ENCODE measurements at places on chromosomes 1 and 21.

GRCh38 chr1:155974208-155975115 lies 3.9 kb downstream of the ARHGEF2 start:
- DNase-seq: no peak

DNA sequence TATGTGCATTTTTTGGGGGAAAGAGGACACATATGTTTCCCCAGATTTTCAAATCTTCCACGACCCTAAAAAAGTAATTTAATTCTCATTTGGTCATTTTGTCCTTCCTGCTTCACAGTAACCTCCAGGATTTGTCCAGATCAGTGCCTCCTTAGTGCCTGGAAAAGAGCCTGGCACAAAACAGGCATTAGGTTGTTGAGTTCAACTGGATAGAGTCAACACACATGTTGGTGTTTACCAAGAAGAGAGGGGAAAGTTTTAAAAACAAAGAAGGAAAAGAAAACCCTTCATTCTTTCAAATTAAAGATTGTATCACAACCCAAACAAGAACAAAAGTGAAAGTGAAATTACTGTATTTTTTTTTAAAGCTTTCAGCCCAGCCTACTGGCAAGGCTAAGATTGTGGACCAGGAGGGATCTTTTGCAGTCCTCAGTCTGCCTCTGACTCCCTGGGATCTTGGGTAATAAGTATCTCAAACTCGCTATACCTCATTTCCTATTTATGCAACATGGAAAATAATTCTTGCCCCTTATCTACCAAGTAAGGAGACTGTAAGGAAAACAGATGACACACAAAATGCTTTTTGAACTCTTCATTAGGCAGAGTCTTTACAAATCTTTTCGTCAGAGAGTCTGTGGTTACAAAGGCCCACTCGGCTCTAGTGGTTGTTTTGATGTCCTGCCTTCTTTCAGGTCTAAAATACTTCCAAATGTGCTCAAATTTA lies 57.8 kb downstream of the ZNF281 start:
- DNase-seq: no peak

DNA sequence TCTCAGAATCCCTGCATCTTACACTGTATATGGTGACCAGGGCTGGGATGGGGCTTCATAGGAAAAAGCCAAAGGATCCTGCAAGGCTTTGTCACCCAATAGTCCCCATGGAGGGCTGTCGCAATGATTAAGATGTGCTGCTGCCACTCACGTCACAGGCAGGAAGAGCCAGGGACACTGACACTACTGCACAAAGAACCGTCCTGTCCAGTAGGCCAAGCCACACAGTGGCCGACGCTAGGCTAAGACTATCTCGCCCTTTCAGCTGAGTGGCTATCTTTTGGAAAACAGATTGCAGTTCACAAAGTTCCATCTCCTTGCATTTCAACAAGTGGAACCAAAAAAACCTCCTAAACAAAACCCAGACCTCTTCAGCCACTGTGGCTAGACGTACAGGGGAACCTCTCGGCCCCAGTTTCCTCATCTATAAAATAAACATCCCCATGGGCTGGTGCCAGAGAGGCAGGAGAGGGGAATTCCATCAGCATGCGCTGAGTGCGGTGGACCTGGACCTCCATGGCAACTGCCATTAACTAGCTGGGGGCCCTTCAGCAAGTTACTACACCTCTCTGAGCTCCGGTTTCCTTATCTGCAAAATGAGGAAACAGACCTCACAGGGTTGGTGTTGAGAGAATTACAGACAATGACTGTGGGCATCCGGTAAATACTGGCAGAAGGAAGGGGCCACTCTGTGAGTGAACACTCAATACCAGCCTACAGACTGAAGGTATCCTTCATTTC lies 8.7 kb downstream of the CAPZB start:
- no peak for DNase-seq

DNA sequence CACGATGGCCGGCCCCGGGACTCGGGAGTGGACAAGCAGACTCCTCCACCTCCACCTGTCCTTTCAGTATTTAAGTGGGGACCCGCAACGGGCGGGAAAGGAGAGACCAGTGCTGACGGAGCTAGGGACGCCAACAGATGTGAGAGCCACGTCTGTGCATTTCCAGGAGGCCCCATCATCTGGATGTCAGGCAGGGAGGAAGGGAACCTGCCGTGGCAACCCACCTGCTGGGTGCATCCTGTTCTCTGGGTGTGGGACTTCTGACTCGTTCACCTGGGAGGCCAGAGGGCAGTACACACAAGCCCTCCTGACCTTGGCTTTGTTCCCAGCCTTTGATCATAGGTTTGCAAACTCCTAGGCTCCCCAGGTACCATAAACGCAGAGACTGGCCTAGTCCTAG lies 5.6 kb upstream of the PCBP3 start:
- no peak for DNase-seq

DNA sequence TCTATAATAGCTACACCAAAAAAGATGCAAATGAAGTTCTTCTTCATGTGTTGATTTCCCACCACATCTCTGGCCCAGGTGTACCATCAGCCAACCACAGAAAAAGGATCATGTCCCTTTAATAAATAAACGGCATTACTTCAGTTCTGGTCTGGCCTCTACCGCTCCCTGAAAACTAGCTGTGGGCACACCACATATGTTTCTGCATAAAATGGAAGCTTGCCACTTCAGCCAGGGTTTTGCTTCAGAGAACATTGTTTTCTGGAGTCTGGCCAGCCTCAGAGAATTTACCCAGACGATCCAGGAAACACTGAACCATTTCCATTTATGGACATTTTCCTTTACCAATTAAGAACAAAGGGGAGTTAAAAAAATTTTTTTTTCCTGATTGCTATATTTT lies 5.8 kb upstream of the LAMC2 start:
- no peak for DNase-seq

DNA sequence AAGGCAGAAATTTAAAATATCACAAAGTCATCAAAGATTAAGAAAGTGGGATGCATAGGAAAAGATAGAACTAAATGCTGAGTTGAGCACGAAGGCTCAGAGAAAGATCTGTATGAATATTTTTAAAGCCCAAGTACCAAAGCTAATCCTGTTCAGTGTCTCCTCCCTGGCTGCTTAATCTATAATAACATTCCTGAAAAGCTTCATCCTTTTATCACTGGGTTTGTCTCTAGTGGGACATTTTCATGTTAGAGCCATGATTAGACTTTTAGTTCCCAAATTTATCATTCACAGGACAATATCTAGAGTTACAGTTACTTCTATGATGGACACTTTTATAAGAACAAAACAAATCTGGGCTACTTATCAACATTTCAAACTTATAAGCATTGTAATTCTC lies 38.6 kb downstream of the TNFSF18 start:
- no peak for DNase-seq

DNA sequence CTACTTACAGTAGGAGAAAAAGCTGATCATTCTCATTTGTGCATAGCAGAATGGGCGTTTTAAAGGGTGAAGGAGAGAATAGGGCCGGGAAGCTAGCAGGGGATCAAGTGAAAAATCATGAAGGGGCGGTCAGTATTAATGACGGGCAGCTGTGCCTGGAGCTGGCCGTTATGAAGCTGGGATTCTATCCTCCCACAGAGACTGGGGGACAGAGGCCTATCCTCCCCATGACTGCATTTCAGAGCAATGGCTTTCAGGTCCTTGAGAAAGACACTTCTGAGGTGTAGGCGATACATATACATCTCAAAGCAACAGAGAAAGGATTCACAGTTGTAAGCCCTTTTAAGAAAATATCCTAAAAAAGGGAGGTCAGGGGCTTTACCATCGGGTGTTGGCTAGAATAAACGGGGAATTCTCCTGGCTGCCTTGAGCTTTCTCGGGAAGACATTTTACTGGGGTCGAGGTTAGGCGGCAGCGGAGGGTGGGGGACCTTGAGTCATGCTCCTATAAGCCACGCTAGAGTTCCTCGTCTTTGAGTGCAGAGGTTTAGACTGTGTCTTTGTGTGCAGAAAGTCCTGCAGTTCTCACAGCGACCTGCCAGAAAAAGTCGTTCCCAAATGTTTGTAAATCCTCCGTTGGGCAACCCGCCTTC lies 559 bp upstream of the MTARC2 start:
- DNase-seq: no peak

GRCh38 chr1:224523676-224524075 lies 89.1 kb upstream of the WDR26 start:
- DNase-seq: no peak

DNA sequence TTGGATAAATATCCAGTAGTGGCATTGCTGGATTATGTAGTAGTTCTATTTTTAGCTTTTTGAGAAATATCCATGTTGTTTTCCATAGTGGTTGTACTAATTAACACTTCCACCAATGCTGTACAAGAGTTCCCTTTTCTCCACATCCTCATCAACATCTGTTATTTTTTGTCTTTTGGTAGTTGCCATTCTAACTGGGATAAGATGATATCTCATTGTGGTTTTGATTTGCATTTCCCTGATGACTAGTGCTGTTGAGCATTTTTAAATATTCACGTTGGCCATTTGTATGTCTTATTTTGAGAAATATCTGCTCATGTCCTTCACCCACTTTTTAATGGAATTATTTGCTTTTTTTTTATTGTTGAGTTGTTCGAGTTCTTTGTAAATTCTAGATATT lies 183.9 kb downstream of the PTPRU start:
- DNase-seq: no peak

- no peak for DNase-seq
These were observed 32.4 kb downstream of the COA6 start for GRCh38 chr1:234405676-234406075.

DNA sequence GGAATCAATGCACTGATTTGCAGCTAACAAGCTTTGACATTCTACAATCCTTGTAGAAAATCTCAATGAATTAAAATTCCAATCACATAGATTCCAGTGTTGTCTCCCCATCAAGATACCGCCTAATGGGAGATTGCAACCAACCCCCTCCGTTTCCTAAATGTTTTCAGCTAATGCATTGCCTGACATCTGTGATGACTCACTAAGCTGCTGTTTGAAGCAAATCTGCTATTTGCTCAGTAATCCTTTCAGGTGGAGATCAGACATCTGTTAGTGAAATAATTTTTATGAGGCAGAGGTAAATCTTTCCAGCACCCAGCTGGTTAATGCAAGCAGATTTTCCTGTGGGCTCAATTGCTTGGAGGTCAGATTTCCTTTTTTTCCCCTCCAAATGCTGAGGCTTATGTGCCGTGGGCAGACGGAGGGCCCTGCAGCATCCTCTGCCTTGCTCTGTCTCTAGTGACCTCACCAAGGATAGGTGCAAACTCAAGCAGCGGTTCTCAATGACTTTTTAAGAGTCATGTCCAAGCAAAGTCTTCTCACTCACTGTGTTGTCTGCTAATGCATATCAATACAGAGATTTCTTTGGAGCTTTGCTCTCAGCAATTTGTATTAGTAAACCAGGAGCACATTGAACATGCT lies 91.1 kb upstream of the RAB3GAP2 start:
- DNase-seq: no peak

- DNase-seq: peak; percentile 22
These were observed 30.9 kb downstream of the PROX1 start for GRCh38 chr1:214018386-214019268.

DNA sequence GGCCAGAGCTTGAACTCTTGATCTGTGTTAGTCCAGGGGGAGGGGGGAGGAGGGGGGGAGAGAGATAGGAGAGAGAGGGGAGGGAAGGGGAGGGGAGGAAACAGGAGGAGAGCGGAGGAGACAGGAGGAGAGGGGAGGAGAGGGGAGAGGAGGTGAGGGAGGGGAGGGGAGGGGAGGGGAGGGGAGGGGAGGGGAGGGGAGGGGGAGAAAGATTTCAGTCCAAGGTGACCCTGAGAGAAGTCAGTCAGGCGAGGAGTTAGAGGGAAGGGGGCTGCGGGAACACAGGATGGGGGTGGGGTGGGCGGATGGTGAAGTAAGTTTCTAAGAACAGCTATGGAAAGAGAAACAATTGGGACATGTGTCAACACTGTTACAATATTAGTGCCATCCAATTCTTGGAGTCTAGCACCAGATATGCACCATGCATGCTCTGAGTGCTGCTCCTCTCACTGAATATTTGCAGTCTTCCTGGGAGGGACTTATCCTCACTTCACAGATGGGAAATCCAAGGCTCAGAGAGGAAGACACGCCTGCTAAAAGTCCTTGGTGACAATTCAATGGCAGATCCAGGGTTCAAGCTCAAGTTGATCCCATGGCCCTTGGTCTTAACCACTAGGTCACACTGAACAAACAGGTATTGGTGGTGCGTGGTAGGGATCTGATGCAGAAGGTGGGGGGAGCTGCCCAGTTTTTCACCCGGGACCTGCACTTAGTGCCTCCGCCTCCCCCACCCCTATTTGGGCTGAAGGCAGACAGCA lies 42.5 kb upstream of the ECE1 start:
- DNase-seq: no peak

GRCh38 chr1:208336137-208336518 lies 91.9 kb upstream of the PLXNA2 start:
- no peak for DNase-seq

GRCh38 chr1:24503870-24504523 lies 1.4 kb downstream of the RCAN3 start:
- DNase-seq: no peak

DNA sequence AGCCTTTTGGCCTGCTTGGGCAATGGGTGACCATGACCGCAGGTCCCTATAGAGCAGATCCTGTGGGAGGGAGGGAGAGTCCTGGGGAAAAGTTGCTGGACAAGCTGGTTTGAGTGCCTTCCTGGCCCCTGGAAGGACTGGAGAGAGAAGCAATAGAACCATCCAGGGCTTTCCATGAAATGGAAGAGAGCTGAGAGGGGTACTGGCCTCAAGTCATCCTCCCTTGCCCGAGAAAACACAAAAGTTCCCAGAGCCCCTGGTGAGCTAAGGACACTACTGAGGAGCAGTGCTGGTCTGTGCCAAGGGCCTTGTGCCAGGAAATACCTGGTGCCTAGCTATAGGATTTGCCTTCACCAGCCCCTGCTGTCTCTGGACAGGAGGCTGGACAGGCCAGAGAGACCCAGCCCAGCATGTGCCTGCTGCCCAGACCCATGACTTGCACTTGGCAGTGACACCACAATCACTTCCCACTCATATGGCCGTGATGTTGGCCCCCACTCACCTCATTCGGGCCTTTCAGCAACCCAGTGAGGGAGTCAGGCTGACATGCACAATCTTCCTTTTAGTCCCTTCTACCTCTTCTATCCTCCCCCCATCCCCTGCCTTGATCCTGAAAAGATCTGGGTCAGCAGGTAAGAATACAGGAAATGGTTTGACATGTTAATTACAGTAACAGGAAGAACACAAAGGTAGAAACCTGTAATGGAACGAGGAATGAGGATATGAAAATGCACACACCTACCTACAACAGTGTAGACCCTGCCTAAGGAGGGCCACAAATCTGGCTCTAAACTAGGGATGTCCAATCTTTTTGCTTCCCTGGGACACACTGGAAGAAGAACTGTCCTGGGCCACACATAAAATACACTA lies 7.0 kb downstream of the SH3BP5L start:
- no peak for DNase-seq

DNA sequence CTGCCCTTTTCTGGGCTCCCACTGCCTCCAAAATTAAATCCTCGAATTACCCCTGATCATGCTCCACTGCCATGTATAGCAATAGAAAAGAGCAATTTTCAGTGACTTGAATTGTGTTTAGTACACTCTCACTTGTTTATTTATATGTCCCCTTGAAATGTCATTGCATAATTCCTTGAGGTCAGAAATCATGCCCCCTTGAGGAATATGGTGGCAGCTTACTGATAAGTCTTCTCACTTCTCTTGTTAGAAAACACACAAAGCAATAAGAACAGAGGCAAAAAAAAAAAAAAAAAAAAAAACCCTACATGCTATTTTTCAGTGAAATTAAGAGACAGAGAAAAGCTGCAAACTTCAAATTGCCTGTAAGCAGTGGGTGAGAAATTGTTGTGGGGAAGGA lies 37.5 kb downstream of the GPR88 start:
- no peak for DNase-seq

- DNase-seq: no peak
These were observed 69.6 kb upstream of the CCDC190 start for GRCh38 chr1:162930532-162930931.
